ENCODE measurements at places on chromosomes 7 and 10. TPM values are rescaled to one million over a fixed set of nuclear protein-coding genes. Genes with fewer than 3 reads are reported as not detected.

H2AZ2 gene
- total RNA-seq, result 376 TPM

RPA3 gene
- total RNA-seq, result 38.9 TPM

CPA4 gene
- 10.1 TPM for total RNA-seq

DNA sequence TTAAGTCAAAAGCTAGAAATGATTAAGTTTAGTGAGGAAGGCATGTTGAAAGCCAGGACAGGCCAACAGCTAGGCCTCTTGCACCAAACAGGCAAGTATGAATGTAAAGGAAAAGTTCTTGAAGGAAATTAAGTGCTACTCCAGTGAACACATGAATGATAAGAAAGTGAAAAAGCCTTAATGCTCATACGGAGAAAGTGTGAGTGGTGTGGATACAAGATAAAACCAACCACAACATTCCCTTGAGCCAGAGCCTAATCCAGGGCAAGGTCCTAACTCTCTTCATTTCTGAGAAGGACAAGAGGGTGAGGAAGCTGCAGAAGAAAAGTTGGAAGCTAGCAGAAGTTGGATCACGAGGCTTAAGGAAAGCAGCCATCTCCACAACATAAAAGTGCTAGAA, 53.0 kb downstream of the DNAJC1 start:
- no peak for DNase-seq

DNA sequence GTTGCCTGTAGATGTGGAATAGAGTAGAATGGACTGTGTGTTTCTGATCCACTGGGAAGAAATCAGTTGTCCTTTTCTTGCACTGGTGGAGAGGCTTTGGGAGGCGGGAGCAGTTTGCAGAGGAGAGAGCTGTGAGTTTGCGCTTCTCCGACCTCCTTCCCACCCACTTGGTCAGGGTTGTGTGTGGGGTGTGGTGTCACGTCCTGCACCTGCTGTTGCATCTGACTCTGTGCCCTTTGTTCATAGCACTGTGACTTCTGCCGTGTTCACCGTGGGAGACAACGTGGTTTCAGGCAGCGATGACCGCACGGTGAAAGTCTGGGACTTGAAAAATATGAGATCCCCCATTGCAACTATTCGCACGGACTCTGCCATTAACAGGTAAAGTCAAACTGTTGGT, 67.8 kb downstream of the WDR37 start:
- DNase-seq, result no peak

DNA sequence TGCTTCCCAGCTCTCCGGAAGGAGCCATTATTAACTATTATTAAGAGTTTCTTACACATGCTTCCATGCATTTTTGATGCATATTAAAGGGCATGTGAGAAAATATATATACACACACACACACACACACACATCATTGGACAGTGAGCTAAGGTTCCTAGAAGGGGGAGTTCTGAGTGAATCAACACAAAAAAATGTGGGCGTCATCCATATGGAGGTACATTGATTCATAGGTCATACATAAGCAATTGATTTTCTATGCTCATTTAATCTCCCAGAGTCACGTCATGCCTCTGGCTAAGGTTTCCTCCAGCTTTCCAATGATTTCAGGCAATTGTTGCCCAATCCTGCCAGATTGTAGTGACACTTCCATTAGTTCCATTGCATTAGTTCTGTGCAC, 269.4 kb downstream of the DNAJB9 start:
- no peak for DNase-seq

VIPR2 gene
- not detected for total RNA-seq

DNA sequence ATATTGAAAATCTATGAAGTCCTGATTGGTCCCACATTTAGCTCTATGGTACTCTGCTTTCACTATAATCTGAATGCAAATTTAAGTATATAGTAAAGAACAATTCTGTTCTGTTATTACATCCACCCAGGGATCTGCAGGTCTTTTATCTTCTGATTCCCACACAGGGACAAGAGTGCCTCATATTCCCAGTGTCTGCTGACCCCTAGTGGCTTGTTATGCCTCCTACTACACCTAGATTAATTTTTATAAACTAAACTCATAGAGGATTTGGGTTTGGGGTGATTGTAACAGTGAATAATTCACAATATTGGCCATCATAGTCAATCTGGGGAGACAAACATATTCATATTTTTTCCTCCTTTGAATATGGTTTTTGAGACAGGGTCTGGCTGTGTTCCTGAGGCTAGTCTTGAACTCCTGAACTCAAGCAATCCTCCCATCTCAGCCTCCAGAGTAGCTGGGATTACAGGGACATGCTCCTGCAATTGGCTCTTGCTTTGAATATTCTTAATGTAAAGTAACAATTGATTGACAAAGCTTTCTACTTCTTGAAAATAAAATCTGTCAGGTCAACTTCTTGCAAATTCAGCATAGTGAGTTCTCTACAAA, 282.1 kb downstream of the KCND2 start:
- DNase-seq, result peak; percentile 71
